ENCODE measurements at places on chromosomes 2 and 18.

DNA sequence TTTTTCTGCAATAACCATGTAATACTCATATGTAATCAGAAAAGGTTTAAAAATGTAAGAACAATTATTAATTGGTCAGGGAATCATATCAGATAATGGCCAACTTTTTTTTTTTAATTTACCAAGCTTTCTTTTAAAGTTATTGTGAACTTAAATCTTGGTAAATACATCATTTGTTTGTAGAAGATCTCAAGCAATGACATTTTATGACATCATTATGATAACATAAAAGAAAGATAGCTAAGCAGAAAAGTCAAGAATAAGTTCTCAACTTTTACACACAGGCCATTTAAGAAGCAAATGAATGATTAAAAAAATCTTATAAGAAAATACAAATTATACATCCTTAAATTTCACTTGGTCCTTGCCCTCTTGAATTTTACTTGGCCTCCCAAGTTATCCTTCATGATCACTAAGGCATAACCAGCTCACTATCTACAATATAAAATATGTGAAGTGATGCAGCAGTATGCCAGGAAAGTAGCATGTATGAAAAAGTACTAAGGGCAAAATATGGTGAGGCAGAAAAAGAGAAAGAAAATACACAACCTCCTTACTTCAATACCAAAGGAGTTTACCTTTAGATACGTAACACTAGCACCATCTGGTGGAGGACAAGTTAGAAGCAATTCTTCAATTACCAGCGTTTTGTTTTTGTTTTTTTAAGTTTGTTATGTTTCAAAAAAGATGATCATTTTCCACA is 116.6 kb downstream of the SRBD1 start:
- DNase-seq = peak; percentile 69

DNA sequence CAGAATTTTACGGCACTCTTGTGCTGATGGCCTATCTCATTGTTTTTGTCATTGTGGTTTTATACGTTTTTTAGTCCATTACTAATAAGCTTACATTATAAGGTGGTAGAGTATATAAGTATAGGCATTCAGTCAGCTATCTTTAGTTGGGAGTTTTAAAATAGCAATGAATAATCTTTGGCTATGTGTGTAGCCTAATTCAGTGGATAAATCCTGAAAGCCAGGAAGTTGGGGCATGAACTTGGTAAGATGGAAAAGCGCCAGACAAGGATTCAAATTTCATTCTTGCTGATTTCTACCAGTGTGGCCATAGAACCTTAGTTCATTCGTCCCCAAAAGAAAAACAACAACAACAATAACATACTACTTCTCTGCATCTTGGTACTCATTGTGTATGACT is 31.2 kb downstream of the EPC2 start:
- no peak for DNase-seq

- no peak for DNase-seq
Measured at GRCh38 chr2:229388731-229389130, 117.6 kb upstream of the PID1 start.

DNA sequence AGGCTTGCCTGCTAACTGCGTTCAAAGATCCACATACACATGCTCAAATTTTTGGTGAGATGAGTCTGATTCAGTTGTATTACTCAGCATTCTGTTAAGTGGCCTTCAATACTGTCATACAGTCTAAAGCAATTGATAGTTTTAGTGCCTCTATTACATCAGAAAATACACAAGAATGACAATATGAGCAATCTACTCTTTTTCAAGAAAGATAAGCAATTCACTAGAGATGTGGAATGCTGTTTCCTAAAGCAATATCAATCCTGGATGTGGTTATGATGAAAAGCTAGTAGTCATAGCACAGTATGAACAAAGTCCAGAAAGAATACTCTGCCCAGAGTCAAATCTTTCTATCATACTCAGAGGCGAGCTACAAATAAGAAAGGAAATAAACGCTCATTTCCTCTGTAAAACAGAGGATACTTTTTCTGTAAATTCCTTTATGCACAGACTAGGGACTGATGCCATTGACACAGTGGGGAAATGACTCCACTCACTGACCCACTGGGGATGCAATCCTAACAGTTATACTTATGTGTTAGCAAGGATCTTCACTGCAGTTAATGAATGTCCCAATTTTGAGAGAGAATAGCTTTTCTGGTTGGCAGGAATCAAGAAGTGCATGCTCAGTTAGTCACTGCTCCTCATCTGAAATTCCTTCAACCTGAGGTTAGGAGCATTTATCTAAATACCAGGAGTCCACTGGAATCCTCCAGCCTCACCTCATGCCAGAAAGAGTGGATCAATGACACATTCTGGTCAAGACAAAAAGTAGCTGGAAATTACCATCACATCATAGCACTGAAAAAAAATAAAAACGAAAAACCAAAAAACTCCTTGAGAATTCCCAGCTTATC is 83.3 kb downstream of the PDE11A start:
- no peak for DNase-seq

GRCh38 chr2:109637749-109638570 is 23.8 kb downstream of the SOWAHC start:
- DNase-seq = no peak

DNA sequence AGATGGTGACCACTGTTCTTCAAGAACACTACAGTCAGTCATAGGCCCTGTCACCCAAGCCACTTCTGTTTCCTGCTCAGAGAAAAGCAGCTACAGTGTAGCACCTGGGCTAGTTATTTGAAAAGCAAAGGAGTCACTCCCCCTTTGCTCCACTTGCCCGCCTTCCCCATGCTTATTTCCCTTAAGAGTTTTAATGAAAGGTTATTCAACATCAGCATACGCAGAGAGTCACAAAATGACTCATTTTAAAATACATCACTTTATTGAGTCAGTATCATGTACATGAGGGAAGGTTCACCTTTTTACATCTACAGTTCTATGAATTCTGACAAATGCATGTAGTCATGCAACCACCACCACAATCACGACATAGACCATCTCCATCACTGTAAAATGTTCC is 71.3 kb downstream of the TNFRSF11A start:
- no peak for DNase-seq

DNA sequence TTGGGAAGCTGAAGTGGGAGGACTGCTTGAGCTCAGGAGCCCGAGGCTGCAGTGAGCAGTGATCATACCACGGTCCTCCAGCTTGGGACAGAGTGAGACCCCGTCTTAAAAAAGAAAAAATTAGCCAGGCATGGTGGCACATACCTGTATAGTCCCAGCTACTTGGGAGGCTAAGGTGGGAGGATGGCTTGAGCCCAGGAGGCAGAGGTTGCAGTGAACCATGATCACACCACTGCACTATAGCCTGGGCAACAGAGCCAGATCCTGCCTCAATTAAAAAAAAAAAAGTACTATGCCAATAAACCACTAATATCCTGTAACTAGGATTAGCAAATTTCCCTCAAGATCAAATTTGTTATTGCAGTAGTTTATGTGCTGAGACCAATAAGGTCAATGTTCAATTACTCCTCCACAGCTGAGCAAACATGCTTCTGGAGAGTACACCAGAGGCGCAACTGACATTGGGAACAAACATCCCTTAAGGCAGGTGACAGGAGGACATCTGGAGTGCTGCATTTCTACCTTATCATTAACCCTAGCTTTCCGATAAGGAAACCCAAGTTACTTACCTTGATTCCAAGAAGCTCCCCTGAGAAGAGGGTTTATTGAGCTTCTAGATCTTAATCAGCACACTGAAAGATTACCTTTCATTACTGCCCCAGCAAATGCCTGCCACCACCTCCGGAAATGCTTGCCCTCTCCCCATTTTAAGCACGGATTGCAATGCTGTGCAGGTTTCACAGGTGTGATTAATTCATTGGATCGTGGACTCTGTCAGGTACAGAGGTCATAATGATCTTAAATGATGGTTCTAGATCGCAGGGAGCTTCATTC is 26.2 kb downstream of the MGAT4A start:
- DNase-seq = no peak

DNA sequence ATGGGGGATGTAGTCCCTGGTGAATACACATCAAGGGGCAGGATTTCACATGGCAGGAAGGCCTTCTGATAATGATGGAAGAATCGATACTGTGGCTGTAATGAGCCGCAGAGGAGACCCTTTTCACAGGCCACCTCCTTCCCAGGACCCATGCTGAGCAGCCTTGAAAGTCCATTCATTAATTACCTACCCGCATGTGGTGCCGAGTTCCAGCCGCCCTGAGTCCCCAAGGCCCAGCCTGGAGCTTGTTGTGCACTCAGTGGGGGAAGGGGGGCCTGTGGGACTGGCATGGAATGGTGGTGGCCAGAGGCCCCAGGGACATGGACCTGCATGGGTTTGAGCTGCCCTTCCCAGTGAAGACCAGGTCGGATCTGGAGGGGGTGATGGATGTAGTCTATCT is 25.5 kb downstream of the ASB18 start:
- no peak for DNase-seq

DNA sequence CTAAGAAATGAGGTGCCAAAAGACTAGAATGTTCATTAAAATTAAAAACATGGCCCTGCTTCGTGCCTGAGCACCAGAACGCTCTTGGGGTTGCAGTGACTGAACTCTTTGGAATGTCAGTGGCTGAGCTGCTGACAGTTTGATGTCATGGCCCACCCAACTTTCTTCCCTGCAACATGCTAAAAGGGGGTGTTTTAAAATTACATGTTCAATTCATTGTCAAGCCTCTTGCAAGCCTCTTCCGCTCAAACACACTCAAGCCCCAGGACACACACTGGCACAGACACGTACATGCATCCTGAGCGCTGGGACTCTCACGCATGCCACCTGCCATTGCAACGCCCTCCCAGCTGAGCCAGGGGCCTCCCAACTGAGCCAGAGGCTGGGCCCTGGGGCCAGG is 12.6 kb downstream of the RUFY4 start:
- DNase-seq = no peak

DNA sequence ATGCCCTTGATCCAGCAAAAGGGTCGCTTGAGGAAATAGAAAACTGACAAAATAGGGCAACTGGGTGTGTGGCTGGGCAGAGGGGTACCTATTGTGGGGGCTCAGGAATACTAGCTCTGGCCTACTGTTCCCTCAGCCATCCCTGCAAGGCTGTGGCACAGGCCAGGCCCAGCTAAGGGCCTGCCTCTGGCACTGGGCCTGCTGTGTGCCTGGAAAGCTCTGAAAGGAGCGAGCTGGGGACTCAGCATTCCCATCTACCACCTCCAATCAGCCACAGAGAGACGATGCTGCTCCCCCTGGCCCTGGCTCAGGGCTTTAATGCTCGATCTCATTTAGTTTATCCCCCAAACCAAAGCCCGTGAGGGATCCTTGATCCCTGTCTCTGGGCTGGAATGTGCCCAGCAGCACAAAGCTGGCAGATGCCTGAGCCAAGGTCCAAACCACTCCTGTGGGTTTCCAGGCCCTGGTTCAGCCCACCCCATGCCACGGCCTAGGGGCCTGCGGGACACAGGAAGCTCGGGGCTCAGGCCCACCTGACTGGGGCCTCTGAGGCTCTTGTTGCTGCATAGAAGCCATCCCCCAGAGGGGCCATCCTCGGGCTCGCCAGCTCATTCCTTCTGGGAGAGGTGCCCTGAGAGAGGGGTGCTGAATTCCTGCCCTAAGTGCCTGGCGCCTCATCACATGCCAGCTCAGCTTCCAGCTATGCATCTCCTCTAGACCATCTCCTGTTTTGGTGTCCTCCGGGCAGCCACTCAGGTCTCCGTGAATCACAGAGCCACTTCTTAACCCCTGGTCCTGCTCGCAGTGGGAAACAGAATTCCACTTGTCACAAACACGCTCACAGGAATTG is 43.0 kb upstream of the KCNF1 start:
- no peak for DNase-seq

GRCh38 chr2:142866426-142866825 is 11.0 kb upstream of the KYNU start:
- no peak for DNase-seq

GRCh38 chr2:123434546-123435395 is 590.3 kb upstream of the CNTNAP5 start:
- DNase-seq = no peak

- no peak for DNase-seq
Measured at GRCh38 chr2:148201075-148202004, 180.4 kb downstream of the MBD5 start.

GRCh38 chr2:213863541-213863940 is 547.3 kb upstream of the VWC2L start:
- DNase-seq = no peak

DNA sequence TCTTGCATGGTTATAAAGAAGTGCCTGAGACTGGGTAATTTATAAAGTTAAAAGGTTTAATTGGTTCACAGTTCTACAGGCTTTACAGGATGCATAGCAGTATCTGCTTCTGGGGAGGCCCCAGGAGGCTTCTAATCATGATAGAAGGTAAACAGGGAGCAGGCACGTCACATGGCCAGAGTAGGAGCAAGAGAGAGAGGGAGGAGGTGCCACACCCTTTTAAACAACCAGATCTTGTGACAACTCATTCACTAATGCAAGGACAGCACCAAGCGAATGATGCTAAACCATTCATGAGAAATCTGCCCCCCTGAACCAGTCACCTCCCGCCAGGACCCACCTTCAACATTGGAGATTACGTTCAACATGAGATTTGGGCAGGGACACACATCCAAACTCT is 141.1 kb downstream of the EN1 start:
- no peak for DNase-seq

GRCh38 chr2:125224830-125225229 is 1199.7 kb downstream of the CNTNAP5 start:
- DNase-seq = peak; percentile 6

- DNase-seq = no peak
Measured at GRCh38 chr2:47193607-47194006, 38.5 kb upstream of the STPG4 start.

- no peak for DNase-seq
Measured at GRCh38 chr2:166984797-166985196, 96.5 kb downstream of the XIRP2 start.

DNA sequence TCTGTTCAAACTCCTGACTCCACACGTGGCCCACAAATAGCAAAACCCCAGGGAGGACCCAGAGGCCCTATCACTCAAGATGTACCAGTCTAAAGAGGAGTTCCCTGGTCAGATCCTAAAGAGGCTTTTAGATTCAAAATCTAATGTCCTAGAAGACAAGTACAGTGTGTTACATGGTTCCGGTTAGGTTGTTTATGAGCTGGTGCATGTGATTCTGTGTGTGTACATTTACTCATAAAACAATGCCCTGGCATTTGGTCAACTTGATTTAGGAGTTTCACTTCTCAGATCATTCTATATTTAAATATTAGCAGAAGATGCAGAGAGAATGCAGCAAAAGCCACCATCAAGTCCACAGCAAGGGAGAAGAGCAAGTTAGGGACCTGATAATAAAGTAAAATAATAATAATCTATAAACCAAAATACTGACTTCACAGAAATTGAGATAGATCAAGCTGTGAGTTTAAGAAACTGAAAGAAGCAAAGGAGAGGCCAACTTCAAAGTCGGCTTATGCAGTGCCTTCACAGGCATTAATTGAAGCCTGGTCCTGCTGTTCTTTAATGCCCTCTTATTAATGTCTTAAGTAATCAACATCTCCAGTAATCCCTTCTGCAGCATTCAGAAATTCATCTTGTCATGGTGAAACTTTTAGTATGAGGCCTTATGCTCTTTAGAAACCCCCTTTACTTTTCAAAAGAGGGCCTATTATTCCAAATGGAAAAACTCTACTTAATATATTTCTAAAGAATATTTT is 4.2 kb upstream of the AP1S3 start:
- no peak for DNase-seq

- no peak for DNase-seq
Measured at GRCh38 chr2:239288237-239288636, 112.6 kb downstream of the HDAC4 start.

Measured in NCI-H1436 (cell line).